ENCODE measurements at places on chromosomes 1 and 21. TPM values are rescaled to one million over a fixed set of nuclear protein-coding genes. Genes with fewer than 3 reads are reported as not detected.

- DNase-seq: no peak
- peaks cover 11% of the 10 kb centered on the region for H3K4me1 ChIP-seq
- H3K4me3 ChIP-seq: no peak overlapping the region
- H3K27ac ChIP-seq: no peak overlapping the region
- no peaks in the 10 kb centered on the region for H3K27me3 ChIP-seq
- peaks cover 23% of the 10 kb centered on the region for H3K36me3 ChIP-seq
Measured at GRCh38 chr1:173995475-173995874, 26.7 kb downstream of the RC3H1 start.

DNA sequence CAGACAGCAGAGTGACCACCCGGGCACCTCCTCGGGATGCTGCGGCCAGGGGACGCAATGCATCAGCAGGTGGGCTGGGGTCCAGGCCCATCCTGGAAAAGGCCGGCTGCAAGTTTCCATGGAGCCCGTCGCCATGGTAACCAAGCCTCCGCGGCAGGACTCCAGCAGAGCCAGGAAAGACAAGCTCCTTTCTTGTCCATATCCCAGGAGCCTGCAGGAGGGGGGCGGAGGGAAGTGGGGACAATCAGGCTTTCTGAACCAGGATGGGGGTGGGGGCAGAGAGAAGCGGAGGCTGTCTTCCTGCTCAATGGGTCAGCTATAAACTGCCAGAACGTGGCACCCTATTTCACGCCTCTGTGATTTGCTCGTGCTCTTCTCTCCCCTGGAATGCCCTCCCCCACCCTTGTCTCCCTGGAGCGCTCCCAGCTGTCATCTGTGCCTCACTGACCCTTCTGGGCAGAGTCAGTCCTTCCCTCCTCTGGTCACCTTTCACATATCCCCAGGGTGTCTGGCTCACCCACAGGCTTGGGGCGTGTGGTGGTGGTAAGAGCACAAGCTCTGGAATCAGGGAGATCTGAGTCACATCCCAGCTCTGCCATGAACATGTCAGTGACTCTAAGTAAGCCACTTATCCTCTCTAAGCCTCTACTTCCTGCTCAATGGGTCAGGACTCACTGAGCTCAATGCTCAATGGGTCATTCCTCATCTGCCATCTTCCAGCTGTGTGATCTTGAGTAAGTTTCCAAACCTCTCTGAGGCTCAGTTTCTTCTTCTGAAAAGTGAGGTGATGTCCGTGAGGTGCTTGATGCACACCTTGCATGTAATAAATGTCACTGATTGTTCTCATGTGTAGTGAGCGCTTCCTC, 58.9 kb upstream of the LAPTM5 start:
- no peak overlapping the region for H3K27ac ChIP-seq
- DNase-seq: no peak
- H3K4me3 ChIP-seq: no peak overlapping the region
- H3K4me1 ChIP-seq: no peaks in the 10 kb centered on the region
- peaks cover 36% of the 10 kb centered on the region for H3K27me3 ChIP-seq
- no peaks in the 10 kb centered on the region for H3K36me3 ChIP-seq

GRCh38 chr1:240309769-240310168, 218.1 kb downstream of the FMN2 start:
- no peak overlapping the region for H3K27ac ChIP-seq
- no peak overlapping the region for H3K4me3 ChIP-seq
- DNase-seq: no peak
- H3K27me3 ChIP-seq: no peaks in the 10 kb centered on the region
- no peaks in the 10 kb centered on the region for H3K36me3 ChIP-seq

DNA sequence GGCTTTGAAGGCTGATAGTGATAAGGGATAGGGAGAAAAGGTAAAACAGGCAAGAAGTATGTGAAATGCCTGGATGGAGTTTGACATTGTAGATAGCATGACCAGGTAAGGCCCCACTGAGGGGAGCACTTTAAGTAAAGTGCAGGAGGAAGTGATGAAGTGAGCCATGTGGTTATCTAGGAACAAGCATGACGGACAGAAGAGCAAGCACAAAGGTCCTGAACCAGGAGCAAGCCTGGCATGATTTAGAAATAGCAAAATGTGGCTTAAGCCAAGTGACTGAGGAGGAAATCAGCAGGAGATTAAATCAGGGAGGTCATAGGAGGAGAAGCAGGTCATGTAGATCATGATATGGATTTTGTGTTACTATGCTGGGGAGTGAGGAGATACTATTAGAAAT, 129.2 kb downstream of the GLUL start:
- no peak for DNase-seq
- H3K4me1 ChIP-seq: peaks cover 24% of the 10 kb centered on the region
- H3K27me3 ChIP-seq: no peaks in the 10 kb centered on the region
- H3K36me3 ChIP-seq: peaks cover 4% of the 10 kb centered on the region
- H3K4me3 ChIP-seq: no peak overlapping the region
- H3K27ac ChIP-seq: no peak overlapping the region

UCK2 gene
- total RNA-seq: 100 TPM

All from activated T-helper 2 cell treated with anti-CD3 and anti-CD28 coated beads, Interferon-gamma antibody, Interleukin-2, Interleukin-4, amounts not matched to agents 10 μg/mL and 5 μg/mL and 100 μg/mL, durations not matched to agents 14 hours and 24 hours and 36 hours (primary cell).